T-helper 17 cell (primary cell): ENCODE measurements at places on chromosomes 12 and 14. TPM values are rescaled to one million over a fixed set of nuclear protein-coding genes. Genes with fewer than 3 reads are reported as not detected.

The INHBC gene
- not detected for total RNA-seq

GRCh38 chr12:125346362-125346761, 281.1 kb downstream of the AACS start:
- no peaks in the 10 kb centered on the region for H3K36me3 ChIP-seq
- no peak overlapping the region for H3K27ac ChIP-seq

The CACNA1C gene
- 0.18 TPM for total RNA-seq

DNA sequence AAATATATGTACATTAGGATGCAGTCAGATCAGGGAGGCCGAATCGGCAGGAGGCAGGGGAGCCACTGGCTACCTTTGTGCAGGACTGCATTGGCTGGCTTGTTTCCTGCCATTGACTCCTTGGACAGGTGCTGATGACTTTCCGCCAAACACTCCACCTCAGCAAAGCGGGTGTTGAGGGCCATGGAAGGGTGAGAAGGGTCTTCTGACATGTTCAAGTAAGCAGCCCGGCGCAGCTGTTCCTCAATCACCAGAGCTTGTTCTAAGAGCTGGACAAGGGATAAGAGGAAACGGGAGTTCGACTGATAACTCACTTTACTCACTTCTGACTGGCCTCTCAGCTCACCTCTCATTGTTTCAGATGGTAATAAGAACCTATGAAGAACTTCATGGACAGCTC, 4.9 kb upstream of the NOP2 start:
- peaks cover 26% of the 10 kb centered on the region for H3K4me1 ChIP-seq
- H3K36me3 ChIP-seq: peaks cover 17% of the 10 kb centered on the region
- DNase-seq: no peak
- peak overlapping the region; percentile 88 for H3K27ac ChIP-seq

GRCh38 chr12:21718403-21718802, 56.1 kb downstream of the KCNJ8 start:
- no peaks in the 10 kb centered on the region for H3K4me1 ChIP-seq
- no peak overlapping the region for H3K4me3 ChIP-seq
- H3K36me3 ChIP-seq: no peaks in the 10 kb centered on the region
- DNase-seq: no peak
- H3K27ac ChIP-seq: no peak overlapping the region

DNA sequence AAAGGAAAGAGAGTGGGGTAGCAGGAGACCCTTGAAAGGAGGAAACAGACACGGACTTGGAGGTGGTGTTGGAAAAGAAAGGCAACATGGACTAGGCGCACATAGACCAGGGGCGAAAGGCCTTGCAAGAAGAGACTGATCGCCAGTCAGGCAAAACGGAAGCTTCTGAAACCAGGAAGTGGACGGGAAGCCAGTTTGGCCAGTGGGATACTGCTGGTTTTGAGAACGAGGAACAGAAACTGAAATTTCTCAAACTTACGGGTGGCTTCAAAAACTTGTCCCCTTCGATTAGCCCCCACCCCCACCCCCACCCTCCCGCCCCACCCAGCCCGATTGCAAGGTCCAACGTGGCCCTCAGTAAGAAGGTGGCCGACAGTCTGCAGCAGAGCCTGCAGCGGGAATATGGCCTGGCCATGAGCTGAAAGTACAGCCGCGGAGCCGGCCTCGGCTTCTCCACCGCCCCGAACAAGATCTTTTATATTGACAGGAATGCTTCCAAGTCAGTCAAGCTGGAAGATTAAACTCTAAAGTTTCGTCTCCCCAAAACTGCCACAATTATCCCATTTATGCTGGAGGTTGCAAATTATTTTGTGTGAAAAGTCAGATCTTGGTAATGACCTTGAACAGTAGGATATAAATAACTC, 364.7 kb downstream of the BCAT1 start:
- no peak overlapping the region for H3K27ac ChIP-seq
- H3K4me3 ChIP-seq: no peak overlapping the region
- no peak for DNase-seq
- no peaks in the 10 kb centered on the region for H3K27me3 ChIP-seq

The OAS2 gene
- total RNA-seq: 45.3 TPM

- H3K4me1 ChIP-seq: no peaks in the 10 kb centered on the region
- no peak overlapping the region for H3K27ac ChIP-seq
- DNase-seq: no peak
- H3K4me3 ChIP-seq: no peak overlapping the region
Observed at GRCh38 chr14:60553808-60554207, 44.9 kb downstream of the SIX6 start.

- H3K4me1 ChIP-seq: peaks cover 30% of the 10 kb centered on the region
- H3K4me3 ChIP-seq: no peak overlapping the region
- DNase-seq: no peak
- H3K27ac ChIP-seq: peak overlapping the region; percentile 48
- H3K36me3 ChIP-seq: no peaks in the 10 kb centered on the region
Observed at GRCh38 chr12:89243771-89244170, 108.5 kb downstream of the DUSP6 start.

The ANG gene
- 0.40 TPM for total RNA-seq

GRCh38 chr12:28390206-28390605, 199.9 kb downstream of the CCDC91 start:
- no peaks in the 10 kb centered on the region for H3K27me3 ChIP-seq
- no peak overlapping the region for H3K4me3 ChIP-seq
- peaks cover 16% of the 10 kb centered on the region for H3K36me3 ChIP-seq
- no peak overlapping the region for H3K27ac ChIP-seq
- peaks cover 2% of the 10 kb centered on the region for H3K4me1 ChIP-seq
